ENCODE measurements at places on chromosomes 3 and 15.

- DNase-seq, result no peak
Measured at GRCh38 chr3:53713626-53714025, 132.6 kb downstream of the CHDH start.

DNA sequence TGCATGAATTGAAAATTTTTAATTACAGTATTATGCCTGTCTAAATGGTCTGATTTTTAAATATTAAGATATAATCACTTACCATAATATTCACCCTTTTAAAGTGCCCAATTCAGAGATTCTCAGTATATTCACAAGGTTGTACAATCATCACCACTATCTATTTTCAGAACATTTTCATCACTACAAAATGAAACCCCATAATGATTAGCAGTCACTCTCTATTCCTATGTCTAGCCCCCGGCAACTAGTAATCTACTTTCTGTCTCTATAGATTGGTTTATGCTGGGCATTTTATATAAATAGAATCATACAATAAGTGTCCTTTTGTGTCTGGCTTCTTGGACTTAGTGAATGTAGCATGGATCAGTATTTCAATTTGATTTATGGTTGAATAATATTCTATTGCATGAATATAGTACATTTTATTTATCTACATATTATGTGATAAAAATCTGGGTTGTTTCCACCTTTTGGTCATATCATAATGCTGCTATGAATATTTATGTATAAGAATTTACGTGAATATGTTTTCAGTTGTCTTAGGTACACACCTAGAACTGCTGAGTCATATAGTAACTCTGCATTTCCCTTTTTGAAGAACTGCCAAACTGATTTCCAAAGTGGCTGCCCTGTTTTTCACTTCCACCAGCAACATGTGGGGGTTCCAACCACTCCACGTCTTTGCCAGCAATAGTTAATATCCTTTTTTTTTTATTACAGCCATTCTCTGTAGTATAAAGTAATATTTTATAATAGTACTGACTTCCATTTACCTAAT is 485.7 kb upstream of the ZNF385D start:
- no peak for DNase-seq

DNA sequence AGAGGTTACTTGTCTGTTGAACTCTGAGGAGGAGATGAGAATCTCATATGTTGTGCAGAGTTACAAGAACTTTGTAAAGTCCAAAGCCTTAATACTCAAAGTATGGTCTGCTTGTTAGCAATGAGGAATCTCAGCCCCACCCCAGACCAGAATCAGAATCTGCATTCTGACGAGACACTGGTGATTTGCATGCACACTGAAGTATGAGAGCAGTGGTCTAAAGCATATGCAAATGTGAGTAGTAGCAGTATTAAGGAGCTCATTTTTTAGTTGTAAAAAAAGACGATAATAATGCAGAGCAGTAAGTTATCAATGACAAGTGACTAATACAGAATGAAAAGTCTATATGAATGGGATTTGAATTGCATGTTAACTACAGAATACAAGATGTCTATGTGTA is 327.7 kb downstream of the RYR3 start:
- no peak for DNase-seq

- no peak for DNase-seq
Measured at GRCh38 chr3:7305561-7305960, 444.6 kb downstream of the GRM7 start.

GRCh38 chr3:63724987-63725386 is 72.5 kb downstream of the SNTN start:
- DNase-seq, result no peak

DNA sequence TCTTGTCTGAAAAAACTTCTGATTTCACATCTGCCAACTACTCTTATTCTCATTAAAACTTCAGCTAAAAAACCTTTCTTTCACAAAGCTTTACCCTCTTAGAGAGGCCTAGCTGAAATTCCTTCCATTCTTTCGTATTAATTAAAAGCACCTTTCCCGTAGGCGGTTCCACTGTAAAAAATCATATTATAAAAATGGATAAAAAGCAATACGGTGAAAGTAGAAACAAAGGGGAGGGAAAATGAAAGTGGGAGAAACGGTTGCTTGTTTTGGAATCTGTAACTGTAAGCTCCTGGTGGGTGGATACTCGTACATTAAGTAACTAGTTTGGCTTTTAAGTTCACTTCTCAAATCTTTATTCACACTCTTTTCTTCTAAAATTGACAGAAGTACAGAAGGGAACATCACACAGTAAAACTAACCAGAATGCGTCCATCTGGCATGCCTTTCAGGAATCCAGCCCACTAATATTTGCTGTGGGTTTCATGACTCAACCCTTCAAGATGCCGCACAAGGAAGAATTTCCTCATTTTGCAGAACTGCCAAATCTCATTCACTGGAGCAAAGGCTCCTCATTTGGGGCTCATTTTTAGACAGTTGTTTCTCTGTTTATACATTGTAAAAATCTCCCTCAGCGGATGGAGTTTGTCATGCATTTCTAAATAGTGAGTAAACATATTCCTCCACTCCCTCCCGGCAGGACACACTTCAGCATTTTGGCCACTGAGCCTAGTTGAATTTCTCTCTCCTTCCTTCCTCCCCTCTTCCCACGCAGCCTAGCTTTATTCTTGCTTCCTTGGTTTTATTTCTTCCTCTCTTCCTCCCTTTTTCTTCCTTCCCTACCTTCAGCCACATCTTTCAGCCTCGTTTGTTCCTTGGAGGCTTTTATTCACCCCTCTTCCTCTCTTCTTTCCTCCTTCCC is 419.5 kb upstream of the NAALADL2 start:
- no peak for DNase-seq

GRCh38 chr15:35669432-35670045 is 123.6 kb upstream of the DPH6 start:
- DNase-seq, result no peak

DNA sequence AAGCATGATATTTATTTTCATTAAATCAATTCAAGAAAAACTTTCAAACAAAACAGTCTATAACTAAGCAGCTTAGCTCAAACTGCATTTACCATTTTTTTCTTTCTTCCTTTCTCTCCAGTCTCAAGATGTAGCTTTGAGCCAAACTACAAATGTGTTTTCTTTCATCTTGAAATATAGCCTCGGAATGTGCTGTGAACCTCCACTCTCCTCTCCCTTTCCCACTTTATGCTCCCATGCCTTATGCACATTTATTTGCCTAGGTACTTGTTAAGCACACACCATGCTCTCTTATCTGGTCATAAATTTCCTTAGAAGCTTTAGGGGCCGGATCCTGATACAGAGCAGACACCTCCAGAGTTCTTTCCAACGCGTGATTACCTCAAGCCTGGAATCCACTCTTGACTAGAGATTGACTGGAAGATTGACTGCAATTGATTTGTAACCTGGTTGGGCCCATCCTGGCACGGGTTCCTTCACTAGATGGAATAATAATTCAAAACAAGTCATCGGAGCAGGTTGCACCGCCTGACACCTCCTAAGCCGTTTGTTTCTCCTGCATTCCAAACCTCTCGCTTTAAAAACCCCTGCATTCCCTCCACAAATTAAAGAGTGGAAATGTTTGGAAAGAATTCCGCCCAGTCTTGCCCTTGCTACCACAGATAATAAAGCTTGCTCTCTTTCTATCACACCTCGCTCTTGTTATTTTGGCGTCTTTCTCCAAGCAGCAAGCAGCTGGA is 344.7 kb downstream of the CHL1 start:
- DNase-seq, result no peak

DNA sequence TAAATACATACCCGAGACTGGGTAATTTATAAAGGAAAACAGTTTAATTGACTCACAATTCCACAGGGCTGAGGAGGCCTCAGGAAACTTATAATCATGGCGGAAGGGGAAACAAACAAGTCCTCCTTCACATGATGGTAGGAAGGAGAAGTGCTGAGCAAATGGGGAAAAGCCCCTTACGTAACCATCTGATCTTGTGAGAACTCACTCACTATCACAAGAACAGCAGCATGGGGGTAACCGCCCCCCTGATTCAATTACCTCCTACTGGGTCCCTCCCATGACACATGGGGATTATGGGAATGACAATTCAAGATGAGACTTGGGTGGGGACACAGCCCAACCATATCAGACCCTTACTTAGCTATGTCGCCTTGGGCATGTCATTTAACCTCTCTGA is 27.7 kb downstream of the SCG3 start:
- DNase-seq, result no peak

DNA sequence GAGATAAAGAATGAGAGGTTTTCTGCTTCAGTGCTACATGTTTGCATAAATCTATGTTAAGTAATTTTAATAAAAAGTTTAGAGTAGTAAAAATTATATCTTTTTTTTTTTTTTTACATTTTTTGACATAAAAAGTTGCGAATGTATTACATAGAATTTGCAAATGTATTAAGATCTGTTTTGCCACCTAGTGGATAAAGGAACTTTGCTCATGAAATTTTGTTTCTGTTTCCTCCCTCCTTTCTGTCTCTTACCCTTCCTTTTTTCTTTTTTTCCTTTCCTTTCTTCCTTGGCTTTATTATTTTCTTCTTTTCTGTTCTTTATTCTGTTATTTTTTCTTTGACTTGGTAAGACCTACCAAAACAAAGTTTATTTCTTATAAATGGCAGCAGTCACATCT is 58.5 kb upstream of the UTS2B start:
- DNase-seq, result no peak

DNA sequence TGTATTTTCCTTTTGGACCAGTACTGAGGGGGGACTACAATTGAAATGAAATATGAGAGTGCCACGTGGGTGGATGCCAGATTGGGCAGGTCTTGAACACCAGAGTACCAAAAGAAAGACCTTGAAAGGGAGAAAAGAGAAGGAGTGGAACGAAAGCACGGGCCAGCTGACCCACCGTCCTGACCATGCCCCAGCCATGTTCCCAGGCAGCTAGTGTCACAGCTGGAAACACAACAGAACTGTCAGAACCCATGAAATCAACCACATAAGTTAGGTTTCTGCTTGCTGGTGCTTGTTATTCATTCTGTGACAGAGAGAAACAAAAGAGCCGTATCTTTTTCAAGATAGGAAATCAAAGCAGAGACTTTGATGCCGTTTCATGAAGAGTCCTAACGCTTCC is 268.8 kb downstream of the MEX3B start:
- no peak for DNase-seq

- DNase-seq, result no peak
Measured at GRCh38 chr3:60970850-60971249, 280.4 kb downstream of the FHIT start.

DNA sequence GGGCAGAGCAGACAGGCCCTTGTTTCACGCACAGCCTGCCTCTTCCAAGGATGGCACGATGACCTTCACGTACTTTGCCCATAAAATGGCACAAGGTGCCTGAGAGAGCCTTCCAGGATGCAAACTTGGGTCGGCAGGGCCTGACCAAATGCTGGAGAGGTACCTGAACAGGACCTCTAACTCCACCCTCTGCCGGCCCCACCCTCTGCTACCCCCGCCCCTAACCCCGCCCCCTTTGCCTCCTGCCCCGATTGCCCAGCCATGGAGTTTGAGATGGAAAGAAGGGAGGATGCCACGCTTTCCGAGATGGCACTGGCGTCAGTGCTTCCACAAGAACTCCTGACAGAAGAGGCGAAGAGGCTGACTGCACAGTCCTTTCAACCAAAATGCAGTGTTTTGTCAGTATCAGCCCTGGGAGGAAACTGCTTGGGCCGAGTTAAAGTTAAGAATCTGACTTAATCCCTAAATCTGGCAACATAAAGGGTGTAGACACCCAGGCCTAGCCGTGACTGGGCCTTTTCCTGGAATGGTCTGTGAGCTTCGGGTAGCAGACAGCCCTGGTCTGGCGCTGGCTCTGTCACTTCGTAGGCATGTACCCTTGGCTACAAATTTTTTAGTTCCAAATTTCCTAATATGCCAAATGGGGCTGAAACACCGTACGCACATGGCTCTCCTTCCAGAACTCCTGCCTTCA is 230.3 kb upstream of the RGMA start:
- DNase-seq, result no peak

DNA sequence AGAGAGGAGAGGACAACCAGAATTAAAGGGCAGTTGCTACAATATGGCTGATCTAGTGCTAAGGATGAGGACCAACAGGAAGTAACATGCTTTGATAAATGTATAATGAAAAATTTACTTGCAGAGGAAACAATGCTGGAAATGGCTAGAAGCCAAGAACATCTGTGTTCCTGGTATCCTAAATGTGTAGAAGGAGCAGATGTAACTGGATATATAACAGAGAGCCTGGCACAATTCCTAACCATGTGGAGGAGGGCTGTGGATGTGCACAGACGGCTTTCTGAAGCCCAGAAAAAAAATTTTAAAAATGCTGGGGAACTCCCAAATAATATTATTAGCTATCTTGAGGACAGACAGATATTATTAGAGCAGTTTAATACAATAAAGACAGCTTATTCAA is 159.4 kb upstream of the GBE1 start:
- DNase-seq, result no peak

DNA sequence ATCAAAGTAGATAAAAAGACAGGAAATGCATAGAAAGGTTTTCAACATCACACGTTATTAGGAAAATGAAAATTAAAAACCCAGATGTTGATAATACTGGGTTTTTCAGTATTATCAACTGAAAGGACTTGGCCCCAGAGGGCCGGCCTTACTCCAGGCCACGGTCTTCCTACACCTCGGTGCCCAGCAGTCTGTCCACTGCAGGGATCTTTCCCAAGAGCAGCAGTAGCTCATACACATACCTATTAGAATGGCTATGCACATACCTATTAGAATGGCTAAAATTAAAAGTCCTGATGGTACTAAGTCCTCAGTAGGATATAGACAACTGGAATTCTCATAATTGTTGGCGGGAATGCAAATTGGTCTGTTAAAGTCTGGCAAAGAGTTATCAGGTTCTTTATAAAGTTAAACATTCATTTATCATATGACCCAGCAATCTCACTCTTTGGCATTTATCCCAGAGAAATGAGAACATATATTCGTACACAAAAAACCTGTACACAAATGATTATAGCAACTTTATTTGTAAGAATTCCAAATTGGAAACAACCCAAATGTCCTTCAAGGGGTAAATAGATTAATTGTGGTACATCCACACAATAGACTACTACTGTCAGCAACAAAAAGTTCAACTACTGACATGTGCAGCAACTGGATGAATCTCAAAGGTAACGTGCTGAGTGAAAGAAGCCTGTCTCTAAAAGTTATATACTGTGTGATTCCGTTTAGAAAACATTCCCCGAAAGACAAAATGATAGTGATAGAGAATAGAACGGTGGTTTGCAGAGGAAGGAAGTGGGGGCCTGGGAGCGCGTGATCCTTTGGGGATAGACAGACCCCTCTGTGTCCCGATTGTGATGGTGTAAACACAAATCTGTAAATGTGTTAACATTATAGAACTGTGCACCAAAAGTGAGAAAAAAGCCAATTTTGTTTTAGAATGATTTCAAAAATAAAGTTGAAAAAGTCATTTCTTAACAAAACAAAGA is 62.3 kb downstream of the MCTP2 start:
- no peak for DNase-seq

- peak; percentile 60 for DNase-seq
Measured at GRCh38 chr3:185825639-185826481, 1.0 kb upstream of the IGF2BP2 start.

DNA sequence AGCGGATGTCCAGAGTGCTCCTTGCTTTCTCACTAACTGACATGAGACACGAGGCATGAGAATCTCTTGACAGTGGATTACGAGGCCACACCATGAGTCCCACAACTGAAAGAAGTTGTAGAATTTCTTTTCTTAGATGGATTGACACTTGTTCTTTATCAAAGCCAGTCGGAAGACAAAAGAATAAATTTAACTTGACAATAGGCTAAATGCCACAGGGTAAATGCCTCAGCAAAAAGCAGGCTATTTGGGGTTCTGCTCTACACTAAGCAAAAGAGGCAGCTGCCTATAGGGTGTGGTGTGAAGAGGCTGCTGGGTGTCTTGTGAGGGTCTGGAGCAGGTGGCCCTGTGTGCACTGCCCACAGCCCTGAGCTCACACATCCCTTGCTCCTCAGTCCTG is 135.1 kb upstream of the SEMA6D start:
- no peak for DNase-seq
